CD8-positive, alpha-beta memory T cell (primary cell): ENCODE measurements at places on chromosomes 5 and 9. TPM values are rescaled to one million over a fixed set of nuclear protein-coding genes. Genes with fewer than 3 reads are reported as not detected.

Gene SCAI
- 8.3 TPM for total RNA-seq

Gene IFNA13
- not detected for total RNA-seq

Gene IL11RA
- 16.5 TPM for total RNA-seq

Gene BARX1
- not detected for total RNA-seq

Gene TAS2R1
- not detected for total RNA-seq

Gene GFI1B
- not detected for total RNA-seq

Gene PCDHB8
- total RNA-seq = not detected

Gene ADRB2
- total RNA-seq = 2.1 TPM

Gene CCIN
- not detected for total RNA-seq

DNA sequence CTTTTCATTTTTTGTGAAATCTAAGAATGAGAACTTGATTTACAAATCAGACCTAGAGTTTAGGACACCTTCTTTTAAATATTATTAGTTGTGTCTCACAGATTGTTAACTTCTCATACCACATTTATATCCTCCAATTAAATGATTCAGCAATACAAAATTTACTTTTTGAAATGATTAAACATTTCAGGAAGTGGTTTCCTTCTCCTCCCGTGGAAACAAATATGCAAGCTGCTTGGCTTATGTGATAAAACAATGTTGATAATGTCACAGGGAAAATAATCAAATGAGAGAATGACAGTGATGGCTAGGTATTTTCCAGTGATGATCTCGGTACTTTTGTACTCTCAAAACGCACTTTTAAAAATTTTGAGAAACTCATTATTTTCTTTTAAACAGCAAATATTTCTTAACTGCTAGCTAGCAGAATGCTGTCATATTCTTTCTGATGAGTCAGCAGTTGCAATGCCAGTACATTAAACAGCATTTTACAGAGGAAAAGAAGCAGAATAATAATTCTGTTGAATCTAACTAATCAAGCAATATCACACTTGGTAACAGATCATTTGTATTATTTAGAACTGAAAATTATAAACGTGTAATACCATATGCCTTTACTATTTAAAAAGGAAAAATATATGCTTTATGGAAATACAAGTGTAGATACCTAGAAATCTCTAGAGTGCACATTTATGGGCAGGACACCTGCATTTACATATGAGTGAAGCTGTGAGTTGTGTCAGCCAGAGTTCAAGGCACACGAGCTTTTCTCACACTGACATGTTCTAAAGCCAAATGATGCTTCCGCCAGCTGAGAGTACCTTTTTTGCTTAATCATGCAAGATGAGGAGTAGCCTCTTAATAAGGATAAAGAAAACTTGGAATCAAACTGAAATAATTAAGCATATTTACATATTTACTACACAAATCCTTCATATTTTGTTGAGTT lies 53.6 kb upstream of the CDH18 start:
- DNase-seq = no peak

- no peak for DNase-seq
Observed at GRCh38 chr5:157085930-157086329, 22.9 kb downstream of the HAVCR2 start.

DNA sequence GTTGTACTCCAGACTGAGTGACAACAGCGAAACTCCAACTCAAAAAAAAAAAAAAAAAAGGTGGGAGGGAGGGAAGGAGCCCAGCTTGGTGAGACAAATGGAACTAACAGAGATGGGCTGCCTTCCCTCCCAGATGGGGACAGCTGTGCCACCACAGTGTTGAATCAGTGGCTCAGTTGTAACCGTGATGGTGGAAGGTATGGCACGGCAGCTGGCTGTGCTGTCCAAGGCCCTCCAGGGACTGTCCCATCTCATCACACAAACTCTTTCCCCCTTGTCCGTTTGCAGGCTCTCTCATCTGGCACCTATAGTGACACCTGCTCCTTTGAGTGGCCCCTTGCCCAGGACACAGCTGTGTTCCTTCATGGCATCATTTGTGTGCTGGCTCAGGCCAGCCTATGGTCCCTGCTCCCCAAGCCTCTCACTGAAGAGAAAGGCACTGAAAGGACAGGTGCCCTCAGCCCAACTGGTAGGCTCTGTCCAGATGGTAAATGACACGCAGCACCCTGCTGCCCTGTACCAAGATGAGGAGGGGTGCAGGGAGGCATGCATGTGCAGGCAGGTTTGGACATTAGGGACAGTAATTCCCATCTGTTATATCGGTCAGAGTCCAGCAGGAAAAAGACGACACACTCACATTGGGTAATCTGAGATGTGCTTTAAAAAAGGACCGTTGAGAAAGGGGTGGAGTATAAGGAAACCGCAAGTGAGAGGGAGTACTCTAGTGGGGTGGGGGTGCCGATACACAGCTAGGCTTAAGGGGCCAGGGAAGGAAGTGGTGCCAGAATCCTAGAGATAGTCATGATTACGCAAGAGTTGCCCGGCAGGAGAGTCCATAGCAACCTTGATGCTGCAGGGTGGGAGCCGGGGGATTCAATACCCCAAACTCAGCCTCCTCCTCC lies 4.3 kb downstream of the SMIM33 start:
- no peak for DNase-seq

DNA sequence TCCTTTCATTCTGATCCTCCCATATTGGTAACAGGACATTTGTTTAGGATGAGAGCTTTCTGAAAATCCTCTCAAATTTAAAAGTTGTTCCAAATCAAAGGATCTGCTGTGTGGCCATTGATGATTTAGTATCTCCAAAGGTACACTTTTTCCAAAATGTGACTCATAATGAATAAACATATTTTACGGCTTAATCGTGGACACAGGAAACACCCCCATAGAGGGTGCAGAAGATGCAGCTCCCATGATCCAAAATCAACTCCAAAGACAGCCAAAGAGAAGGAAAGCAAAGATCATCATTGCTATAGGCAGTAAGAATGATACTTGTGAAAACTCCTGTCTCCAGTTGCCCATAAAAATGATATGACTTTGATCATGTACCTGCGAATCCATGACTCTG lies 239.7 kb downstream of the PIK3R1 start:
- DNase-seq = no peak

- no peak for DNase-seq
Observed at GRCh38 chr5:153905219-153905618, 133.5 kb downstream of the FAM114A2 start.

- no peak for DNase-seq
Observed at GRCh38 chr5:73280821-73281746, 108.1 kb downstream of the TMEM174 start.

- no peak for DNase-seq
Observed at GRCh38 chr5:94796586-94796985, 178.1 kb downstream of the SLF1 start.

GRCh38 chr5:126963822-126964375 lies 66.5 kb downstream of the MARCHF3 start:
- no peak for DNase-seq

GRCh38 chr9:13735181-13735580 lies 455.7 kb upstream of the MPDZ start:
- DNase-seq = no peak

DNA sequence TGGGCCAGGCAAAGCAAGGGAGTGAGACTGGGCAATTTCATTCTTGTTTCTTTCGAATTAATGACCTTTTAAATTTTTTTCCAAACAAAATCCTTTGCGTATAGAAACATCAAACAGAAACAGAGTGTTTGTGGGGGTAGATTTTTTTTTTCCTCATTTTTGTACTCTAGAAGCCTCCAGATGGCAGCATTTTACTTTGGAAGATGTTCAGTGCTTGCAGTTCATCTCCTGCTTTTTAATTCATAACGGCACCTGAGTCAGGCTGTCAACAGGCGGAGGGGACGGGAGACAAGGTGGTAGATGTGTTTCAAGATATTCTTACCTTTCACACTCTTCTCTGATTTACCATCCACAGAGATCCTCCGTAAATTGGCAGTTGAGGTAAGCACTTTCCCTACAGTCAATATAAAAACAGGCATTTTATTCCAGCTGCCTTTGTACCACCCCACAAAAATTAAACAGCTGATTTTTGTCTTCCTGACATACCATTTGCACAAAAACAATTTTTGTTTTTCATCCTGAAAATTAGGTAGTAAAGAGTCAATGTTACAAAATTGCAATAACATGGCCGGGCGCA lies 99.5 kb upstream of the FBXL17 start:
- DNase-seq = no peak

GRCh38 chr5:96503501-96504236 lies 70.6 kb upstream of the PCSK1 start:
- DNase-seq = no peak

DNA sequence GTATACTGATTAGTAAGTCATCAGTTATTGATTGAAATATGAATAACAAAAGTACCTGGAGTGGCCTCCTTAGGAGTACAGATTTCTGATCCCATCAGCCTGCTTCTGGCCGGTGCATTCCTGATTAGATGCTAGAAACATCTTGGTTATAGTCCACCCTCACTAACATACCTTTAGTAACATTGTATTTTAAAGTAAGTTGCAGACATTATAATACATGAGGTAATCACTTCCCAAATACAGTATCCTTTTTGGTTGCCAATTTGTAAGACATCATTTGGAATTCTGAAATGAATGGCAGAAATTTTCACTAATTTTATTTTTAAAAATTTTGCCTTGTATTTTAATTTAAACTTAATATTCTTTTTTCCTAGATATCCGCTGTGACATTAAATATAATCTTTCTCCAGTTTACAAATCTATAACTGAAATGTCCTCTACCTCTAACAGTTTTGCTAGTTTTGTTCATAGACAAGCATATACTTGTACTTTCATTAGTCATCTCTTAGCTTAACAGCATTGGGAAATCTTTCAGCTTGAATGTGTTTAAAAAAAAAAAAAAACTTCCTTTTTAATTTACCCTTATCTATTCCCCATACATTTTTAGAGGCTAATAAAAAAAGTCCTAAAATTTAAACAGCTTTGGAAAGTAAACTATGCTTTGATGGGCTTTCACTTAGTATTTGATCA lies 178.9 kb downstream of the XRCC4 start:
- DNase-seq = no peak

DNA sequence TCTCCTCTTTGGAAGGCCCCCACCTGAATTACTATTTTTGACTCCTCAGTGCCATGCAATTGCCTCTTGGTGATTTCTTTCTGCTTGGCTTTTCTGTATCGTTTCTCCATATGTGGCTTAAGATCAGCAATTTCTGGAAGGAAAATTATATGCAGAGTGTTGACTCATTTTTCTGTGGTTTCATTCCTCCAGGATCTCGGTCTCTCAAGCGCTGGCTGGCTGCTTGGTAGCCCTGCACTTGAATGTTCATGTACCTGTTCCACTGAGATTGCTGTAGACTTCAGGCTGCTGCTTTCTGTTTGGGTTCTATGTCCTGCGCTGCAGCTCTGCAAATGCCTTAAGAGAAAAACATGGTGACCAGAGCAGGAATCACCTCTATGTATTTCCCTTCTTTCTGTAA lies 77.6 kb downstream of the INIP start:
- DNase-seq = no peak

GRCh38 chr5:113520429-113520828 lies 6.9 kb downstream of the YTHDC2 start:
- no peak for DNase-seq

- DNase-seq = no peak
Observed at GRCh38 chr5:19536387-19536786, 451.6 kb downstream of the CDH18 start.
